ENCODE measurements at places on chromosomes 6 and 20.

DNA sequence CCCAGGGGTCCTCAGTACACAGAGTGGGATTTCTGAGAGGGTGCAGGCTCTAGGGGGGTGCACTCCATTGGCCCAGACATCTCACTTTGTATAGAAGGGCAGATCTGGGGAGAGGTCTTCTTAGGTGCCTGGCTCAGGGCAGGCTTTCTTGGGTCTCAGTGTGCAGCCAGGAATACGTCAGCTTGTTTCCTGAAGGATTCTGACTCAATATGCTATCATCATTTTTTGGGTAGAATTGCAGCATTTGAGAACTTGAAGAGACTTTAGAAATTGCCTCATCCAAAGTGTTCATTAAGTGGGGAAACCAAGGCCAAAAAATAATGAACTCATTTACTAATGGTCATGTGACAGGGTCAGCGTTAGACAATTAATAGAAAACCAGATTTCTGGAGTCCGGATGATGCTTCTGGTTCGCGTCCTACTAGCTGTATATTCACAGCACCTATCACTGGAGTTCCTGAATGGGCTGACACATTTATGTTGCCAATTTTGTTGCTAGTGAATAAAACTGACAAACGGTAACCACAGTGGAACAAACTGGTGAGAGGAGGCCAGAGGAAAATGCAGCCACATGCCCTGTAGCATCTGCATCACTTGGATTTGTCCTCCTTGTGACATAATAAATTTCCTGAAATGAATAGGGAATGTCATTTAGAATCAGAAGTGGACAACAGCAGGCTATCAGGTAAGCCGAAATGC, 238.9 kb downstream of the TBC1D7 start:
- DNase-seq, result no peak

- DNase-seq, result peak; percentile 86
Observed at GRCh38 chr6:14542670-14543366, 425.2 kb downstream of the CD83 start.

DNA sequence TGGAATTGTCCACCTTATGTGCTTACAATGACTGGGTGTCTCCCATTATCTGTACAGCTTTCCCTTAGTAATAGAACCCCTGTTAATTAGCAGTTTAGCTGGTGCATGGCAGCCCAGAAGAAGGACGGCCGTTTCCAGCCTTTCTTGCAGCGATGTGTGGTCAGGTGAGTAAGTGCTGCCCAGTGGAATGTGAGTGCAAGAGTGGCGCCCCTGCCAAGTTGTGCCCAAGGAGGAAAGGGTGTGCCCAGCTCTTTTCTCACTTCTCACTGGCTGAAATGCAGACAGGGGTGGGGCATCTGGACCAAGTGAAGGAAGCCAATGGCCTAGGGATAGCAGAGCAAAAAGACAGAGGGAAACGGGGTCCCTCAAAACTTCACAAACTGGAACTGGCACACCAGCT, 296.8 kb downstream of the PREX1 start:
- DNase-seq, result no peak

GRCh38 chr6:150008588-150008987, 16.7 kb downstream of the RAET1L start:
- DNase-seq, result peak; percentile 75

- no peak for DNase-seq
Observed at GRCh38 chr6:160203953-160204352, 54.7 kb downstream of the SLC22A2 start.

GRCh38 chr6:148700741-148701311, 46.0 kb upstream of the UST start:
- DNase-seq, result no peak

- no peak for DNase-seq
Observed at GRCh38 chr6:52049252-52050050, 38.0 kb downstream of the PKHD1 start.

DNA sequence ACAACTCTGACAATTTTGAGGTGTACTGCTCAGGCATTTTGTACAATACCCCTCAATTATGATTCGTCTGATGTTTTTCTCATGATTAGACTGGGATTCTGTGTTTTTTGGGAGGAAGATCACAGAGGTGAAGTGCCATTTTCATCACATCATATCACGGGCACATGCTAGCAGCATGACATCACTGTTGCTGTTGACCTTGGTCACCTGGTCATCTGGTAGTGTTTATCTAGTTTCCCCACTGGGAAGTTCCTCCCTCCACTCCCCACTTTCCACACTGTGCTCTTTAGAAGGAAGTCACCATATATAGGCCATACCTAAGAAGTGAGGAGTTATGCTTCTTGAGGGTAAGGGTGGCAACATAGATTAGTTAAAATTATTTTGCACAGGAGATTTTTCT, 20.8 kb downstream of the GCM2 start:
- DNase-seq, result no peak

Data from activated CD4-positive, alpha-beta T cell treated with anti-CD3 and anti-CD28 coated beads for 48 hours (primary cell).